Activated naive CD4-positive, alpha-beta T cell treated with anti-CD3 and anti-CD28 coated beads for 36 hours (primary cell): ENCODE measurements at places on chromosomes 1 and 21. TPM values are rescaled to one million over a fixed set of nuclear protein-coding genes. Genes with fewer than 3 reads are reported as not detected.

- DNase-seq, result no peak
These were observed 15.2 kb downstream of the F3 start for GRCh38 chr1:94526152-94526980.

- DNase-seq, result no peak
These were observed 664 bp downstream of the LRRC47 start for GRCh38 chr1:3795453-3796214.

DNA sequence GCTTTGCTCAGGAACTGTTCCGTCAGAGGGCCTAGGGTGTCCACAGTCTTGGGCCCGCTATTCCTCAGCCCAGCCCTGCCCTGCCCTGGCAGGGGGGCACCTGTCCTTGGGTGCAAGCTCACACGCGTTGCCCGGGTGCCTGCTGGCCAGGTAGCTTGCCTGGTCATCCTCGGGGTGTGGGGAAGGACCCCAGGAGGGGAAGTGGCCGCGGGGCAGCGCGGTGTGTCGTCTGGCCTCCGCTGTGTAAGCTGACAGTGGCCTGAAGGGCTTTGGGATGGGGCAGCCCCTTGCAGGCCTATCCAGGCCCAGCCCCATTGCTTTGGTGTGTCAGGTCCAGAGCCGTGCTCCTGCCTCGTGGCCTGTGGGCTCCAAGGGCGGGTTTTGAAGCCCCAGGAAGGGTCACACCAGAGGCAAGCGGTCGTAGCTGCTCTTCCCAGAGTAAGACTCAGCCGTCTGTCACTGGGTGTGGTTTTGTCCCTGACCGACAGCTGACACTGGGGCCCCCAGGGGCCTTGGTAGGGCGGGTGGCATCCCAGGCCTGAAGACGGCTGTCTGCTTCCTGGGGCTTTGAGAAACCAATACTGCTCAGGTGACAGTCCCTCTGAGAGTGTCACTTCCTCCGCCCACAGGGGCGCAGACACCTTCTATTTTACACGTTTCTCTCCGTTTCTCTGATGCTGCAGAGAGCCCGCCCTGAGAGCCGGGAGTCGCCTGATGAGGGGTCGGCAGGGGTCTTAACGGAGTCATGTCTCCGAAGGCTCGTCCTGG, 72.1 kb downstream of the SKI start:
- peak; percentile 94 for DNase-seq

Gene KCNJ9
- not detected for total RNA-seq

Gene FMN2
- not detected for total RNA-seq

Gene FAM110D
- not detected for total RNA-seq
